ENCODE measurements at places on chromosomes 2 and 18.

DNA sequence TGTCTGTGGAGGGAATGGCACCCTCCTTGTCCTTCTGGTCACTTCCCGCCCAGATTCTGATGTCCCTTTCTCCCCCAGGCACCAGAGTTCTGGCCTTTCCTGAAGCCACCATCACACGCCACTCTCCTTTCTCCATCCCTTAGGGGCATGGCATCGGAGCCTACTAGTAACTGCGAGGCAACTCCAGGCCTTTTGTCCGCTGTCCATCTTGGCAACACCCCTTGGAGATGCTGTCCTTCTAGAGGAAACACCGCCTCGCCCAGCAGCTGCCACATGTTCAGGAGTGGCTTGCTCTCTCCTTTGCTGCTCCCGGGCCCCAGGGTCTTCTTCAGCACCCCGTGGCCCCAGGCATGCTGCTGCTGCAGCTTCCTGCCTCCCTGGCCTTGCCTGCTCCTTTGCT, 267.0 kb downstream of the SRBD1 start:
- no peak for DNase-seq

DNA sequence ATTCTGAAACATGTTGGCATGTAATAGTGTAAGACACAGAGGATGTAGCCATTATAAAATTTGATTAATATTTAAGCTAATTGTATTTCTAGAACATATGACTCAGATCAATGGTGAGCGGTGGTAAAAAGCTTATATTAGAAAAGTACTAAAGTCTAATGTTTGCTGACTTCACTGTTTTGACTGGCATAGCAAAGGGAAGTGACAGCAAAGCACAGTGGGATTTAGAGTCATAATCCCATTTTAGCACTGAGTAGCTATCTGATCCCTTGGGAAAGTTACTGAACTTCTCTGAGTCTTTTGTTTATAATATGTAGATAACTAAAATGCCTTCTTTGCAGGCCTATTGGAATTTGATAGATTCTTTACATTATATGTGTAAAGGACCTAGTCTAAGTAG, 60.4 kb downstream of the KIAA1328 start:
- no peak for DNase-seq

GRCh38 chr2:240789051-240789453, 31.0 kb downstream of the KIF1A start:
- no peak for DNase-seq

DNA sequence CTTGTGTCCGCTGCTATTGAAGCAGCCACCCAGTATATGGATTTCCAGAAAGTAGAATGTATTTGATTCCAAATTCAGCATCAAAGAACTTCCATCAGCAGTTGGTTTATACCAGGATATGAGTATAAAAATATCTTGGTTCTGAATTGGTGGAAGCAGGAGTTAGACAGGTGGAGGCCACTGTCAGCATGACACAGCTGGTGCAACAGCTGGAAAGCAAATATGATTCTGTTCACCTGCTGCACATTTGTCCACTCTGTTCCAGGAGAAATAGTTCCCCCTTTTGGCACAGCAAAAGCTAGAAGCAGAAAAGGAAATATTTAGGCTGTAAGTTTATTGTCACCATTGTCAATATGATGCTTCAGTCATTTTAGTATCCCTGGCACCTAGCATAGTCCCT, 41.2 kb downstream of the KIAA2012 start:
- DNase-seq: no peak

GRCh38 chr2:158725441-158725891, 69.7 kb upstream of the DAPL1 start:
- no peak for DNase-seq
